ENCODE measurements at places on chromosomes 5 and 9.

DNA sequence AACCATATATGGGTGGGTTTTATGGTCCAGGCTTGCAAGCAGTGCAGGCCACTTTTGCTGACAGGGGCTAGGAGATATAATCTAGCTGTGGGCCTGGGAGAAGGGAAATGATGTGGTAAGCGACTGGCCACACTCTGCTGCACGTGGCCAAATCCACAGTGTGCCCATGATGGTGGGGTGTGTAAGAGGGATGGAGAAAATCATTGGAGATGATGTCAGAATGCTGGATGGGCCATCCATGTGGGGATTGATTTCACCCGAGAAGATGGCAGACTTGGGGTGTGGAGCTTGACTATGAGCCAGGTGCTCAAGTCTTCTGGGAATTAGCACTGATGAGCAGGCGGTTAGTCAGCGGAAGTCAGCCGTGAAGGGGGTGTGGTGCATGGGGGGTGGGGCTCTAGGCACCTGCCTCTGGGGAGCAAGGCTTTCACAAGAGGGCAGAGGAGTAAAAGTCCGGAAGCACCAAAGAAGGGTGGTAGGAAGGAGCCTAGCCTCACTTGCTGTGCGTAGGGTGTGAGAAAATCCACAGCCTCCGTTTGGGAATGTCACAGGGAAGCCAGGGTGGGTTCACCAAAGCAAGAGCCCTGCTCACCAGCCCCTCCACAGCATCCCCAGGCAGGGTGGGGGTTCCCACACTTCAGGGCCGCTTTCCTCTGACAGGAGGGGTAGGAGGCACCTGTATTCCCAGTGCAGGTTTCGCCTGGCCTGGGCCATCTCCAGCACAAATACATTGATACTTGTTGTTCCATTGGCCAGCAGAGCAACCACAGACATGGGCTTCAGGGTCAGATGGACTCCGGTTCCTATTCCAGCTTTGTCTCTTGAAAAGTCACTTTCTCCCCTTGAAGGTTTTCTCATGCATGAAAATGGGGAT, 44.5 kb upstream of the ANGPTL2 start:
- no peak for DNase-seq

DNA sequence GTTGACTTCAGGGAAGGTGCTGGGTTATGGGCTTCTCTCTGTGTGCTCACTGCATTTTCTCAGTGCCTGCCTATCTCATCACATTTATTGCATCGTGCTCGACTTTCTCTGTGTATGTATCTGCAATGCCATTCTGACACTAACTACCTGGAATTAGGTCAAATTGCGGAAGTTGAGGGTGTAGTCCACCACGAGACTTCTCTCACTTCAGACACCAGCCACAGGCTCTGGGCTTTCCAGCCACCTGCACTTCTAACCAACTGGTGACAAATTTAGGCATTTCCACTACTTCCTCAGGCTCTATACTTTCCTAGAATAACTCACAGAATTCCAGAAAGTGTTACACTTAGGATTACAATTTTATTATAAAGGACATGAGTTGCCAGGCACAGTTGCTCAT, 188.6 kb upstream of the ZNF608 start:
- no peak for DNase-seq

- DNase-seq = no peak
Measured at GRCh38 chr5:168039566-168040248, 251.7 kb upstream of the WWC1 start.

GRCh38 chr5:113510836-113511451, 2.5 kb upstream of the YTHDC2 start:
- DNase-seq = no peak
